ENCODE measurements at places on chromosomes 5 and 9. TPM values are rescaled to one million over a fixed set of nuclear protein-coding genes. Genes with fewer than 3 reads are reported as not detected.

The PCDHA1 gene
- polyA plus RNA-seq = not detected

The SPARC gene
- polyA plus RNA-seq = 581 TPM

The MEF2C gene
- polyA plus RNA-seq = 5.3 TPM

The SPINK1 gene
- 234 TPM for polyA plus RNA-seq

The WDR41 gene
- 16.0 TPM for polyA plus RNA-seq

The DDX4 gene
- polyA plus RNA-seq = not detected

The PCDHA13 gene
- polyA plus RNA-seq = 0.49 TPM

The PCDHGB1 gene
- polyA plus RNA-seq = 0.37 TPM

DNA sequence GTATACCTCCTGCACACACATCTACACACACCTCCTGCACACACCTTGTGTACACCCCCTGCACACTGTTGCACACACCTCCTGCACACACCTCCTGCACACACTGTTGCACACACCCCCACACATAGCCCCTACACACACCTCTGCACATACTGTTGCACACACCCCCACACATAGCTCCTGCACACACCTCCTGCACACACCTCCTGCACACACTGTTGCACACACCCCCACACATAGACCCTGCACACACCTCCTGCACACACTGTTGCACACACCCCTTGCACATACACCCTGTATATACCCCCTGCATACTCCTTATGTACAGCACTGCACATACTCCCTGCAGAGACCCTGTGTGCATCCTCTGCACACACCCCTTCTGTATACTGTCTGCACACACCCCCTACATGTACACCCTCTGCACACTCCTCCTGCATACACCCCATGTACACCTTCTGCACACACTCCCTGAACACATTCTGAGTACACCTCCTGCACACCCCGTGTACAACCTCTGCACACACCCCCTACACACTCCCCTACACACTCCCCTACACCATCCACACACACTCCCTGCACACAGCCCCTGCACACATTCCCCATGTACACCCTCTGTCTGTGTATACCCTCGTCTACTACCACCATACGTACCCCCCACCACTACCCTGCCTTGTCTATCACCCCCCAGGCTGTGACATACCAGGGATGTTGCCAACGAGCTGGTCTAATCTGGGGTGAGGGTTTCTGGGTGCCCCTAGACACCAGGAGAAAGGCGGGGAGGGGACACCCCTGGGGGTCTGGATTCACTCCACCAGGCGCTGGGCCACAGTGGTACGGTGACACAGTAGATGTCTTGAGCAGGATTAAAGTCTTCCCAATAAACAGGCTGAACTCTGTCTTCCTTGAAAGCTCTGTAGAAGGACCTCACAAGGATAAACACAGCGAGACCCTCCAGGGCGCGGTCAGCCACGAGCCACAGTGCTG lies 1.1 kb upstream of the CEP72 start:
- DNase-seq = no peak

GRCh38 chr9:101311758-101312420 lies 72.9 kb downstream of the BAAT start:
- no peak for DNase-seq

DNA sequence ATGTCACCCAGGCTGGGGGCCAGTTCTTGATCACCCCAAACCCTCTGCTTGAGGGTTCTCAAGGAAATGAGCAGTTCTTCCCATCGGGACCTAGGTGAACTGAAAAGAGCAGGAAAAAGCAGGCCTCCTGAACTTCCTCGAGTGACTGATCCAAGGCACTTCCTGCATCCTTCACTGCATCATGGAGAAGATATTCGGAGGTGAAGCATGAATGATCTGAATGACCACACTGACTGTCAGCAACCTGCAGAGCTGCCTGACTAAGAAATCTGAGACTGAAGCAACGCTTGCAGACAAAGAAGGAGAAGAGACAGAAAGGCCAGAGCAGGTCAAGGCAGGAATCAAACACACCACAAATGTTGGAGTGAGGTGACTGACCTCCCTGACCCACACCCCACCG lies 420.2 kb downstream of the AGTPBP1 start:
- DNase-seq = no peak

DNA sequence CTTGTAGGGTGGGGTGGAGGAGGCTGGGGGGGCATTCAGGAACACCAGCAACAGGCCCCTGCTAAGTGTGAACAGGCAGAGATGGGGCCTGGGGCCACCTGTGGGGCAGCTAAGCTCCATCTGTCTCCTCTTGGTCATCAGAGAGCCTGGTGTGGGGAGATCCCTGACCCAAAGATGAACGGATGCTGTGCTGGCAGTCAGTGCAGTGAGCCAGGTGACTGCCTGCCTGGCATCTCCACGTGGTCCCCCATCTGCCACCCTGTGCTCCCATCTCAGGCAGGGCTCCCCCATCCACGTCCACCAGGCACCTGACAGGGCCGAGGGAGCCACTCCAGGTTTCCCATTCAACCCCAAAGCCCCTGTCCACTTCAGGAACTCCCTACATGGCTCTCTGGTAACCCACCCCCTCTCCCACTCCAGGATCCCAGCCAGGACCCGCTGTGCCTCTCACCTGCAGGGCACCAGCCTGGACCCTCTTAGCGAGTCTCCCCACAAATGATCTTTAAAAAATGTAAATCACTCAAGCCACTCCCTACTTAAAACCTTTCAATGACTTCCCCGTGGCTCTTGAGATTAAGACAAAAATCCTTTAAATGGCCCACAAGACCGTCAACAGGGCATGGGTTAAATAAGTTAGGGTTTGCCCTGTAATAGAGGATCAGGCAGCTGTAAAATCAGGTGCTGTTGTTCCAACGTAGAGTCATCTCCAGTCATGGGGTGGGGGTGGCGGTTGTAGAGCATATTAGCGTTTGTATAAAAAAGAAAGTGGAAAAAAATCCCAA lies 60.8 kb downstream of the LMX1B start:
- DNase-seq = no peak

- no peak for DNase-seq
These were observed 120.2 kb upstream of the TRIM32 start for GRCh38 chr9:116566677-116567488.

- no peak for DNase-seq
These were observed 7.6 kb upstream of the PRRC2B start for GRCh38 chr9:131386281-131386680.

- no peak for DNase-seq
These were observed 137.5 kb upstream of the DAP start for GRCh38 chr5:10898514-10898913.

DNA sequence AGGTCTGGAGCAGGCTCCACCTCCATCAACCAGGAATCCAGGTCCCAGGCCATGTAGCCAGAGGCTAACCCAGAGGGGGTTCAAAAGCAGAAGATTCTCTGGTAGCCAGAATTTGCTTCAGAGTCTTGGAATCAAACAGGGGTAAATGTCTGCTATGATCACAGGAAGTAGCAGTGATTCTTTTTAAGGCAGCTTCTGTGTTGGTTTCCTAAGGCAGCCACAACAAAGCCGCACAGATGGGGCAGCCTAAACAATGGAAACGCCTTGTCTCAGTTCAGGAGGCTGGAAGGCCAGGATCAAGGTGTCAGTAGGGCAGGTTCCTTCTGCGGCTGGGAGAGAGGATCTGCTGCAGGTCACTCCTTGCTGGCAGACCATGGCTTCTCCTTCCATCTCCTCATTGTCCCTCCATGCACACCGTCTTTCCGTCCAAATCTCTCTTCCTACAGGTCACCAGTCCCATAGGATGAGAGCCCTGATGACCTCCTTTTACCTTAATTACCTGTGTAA lies 167.3 kb downstream of the ROR2 start:
- no peak for DNase-seq

- no peak for DNase-seq
These were observed 6.9 kb downstream of the FGD3 start for GRCh38 chr9:92954049-92954861.

- DNase-seq = no peak
These were observed 220.1 kb downstream of the PRR16 start for GRCh38 chr5:120684213-120684612.

DNA sequence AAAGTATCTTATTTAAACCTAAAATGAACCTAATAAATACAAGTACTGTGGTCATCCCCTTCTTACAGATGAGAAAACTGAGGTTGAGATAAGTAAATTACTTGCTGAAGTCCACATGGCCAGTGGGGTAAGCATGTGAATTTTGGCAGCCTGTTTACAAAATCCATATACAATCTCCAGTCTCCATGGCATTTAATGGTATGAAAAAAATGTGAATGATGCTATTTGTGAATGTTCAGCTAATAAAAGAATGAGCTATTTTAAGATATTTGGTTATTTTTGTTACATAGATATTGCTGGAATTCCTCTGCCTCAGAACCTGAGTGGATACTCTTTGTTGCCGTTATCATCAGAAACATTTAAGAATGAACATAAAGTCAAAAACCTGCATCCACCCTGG lies 19.3 kb upstream of the GPR150 start:
- no peak for DNase-seq

- DNase-seq = peak; percentile 68
These were observed 8.6 kb upstream of the SMIM23 start for GRCh38 chr5:171776770-171777759.

- no peak for DNase-seq
These were observed 24.8 kb upstream of the LOX start for GRCh38 chr5:122102825-122103224.

All from kidney (tissue), 22 donors.